Upper lobe of right lung (tissue), 1 donor: ENCODE measurements at places on chromosomes 3 and 15. TPM values are rescaled to one million over a fixed set of nuclear protein-coding genes. Genes with fewer than 3 reads are reported as not detected.

GRCh38 chr15:91886878-91887277 lies 33.4 kb downstream of the SLCO3A1 start:
- no peak overlapping the region for H3K27ac ChIP-seq
- peaks cover 15% of the 10 kb centered on the region for H3K4me1 ChIP-seq
- no peaks in the 10 kb centered on the region for H3K36me3 ChIP-seq
- H3K4me3 ChIP-seq: no peak overlapping the region
- no peaks in the 10 kb centered on the region for H3K27me3 ChIP-seq
- no peak for DNase-seq

GRK7 gene
- total RNA-seq: 0.12 TPM

WDR49 gene
- total RNA-seq: 1.2 TPM

DNA sequence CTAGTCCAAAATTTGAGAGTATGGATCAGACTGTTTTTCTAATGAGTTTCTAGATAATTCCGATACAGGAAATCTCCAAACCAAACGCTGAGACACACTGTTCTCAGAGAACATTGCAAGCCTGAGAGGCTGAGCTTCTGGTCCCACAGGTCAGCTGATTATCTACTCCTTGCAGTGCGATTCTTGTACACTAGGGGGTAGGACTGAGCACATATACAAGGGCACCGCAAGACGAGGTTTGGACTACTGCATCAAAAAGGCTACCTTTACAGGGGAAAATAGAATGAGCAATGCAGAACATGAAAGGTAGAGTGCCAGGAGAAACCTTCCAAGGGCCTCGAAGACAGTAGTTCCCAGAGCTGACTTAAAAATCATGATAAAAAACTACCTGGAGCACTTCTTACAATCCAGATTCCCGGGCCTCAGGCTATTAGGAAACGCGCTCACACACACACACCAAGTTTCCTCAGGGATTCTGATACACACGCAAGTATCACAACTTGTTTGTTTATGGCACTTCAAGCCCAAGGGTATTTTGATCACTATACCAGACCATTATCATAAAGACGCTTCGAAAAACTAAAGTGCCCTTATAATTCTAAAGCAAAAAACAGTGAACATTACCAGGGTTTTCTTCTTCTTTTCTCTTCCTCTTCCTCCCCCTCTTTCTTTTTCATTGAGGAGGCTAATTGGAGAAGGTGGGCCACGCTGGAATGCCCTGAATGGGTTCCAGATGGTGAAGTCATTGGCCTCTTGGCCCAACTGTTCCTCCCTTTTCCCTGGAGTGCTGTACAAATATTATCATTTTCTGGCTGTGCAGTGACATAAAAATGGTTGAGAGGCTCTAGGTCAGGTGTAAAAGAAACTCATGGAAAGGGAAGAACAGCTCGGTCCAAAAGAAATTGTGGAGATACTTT lies 61.8 kb downstream of the SLC12A8 start:
- H3K4me1 ChIP-seq: peaks cover 43% of the 10 kb centered on the region
- no peak for DNase-seq
- H3K36me3 ChIP-seq: no peaks in the 10 kb centered on the region
- H3K27me3 ChIP-seq: no peaks in the 10 kb centered on the region
- H3K27ac ChIP-seq: no peak overlapping the region

DNA sequence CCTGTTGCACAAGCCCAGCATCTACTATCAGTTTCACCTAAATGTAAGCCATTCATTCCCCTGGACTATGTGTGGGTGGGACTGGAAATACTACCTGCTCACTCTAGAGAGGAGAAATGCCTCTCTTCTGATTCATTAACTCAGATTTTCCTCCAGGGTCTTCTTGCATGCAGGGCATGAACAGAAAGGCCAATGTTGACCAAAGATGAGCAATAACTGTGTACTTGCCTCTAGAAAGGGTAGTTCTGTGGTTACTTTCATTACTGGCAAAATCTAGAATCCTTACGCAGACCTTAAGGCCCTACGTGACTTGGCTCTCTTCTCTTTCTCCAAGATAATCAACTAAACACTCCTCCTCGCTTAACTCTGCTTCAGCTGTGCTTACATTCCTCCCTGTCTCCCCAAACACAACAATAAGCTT lies 81.4 kb upstream of the PSMD6 start:
- H3K4me3 ChIP-seq: no peak overlapping the region
- DNase-seq: no peak
- no peaks in the 10 kb centered on the region for H3K36me3 ChIP-seq
- H3K4me1 ChIP-seq: no peaks in the 10 kb centered on the region
- no peak overlapping the region for H3K27ac ChIP-seq

DNA sequence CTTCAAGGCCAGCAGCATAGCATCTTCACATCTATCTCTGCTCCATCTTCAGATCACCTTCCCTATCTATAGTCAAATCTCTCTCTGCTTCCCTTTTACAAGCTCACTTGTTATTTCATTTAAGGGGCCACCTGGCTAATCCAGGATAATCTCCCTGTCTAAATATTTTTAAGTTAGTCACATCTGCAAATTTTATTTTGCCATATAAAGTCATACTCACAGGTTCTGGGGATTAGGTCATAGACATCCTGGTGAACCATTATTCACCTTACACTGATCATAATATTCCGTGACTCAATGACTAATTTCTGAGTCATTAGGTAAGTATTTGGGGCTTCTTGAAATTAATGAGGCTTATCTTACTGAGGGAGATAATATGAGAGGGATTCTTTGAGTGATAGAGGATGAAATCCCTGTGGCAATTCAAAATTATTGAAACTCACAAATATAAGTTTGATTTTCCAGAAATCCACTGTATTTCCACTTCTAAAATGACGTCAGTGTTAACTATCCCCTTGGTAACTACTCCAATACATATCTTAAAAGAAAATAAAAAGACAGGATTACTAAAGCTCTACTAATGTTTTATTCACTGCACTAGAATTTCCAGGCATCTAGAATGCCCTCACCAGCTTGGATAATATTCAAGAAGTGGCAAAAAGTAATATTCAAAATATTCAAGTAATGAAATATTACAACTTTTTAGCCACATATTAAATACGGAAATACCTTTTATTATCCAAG lies 93.7 kb upstream of the RBMS3 start:
- H3K4me1 ChIP-seq: no peaks in the 10 kb centered on the region
- DNase-seq: no peak
- no peak overlapping the region for H3K4me3 ChIP-seq

GRCh38 chr3:72894976-72895552 lies 7.2 kb downstream of the GXYLT2 start:
- peaks cover 7% of the 10 kb centered on the region for H3K4me1 ChIP-seq
- H3K27me3 ChIP-seq: no peaks in the 10 kb centered on the region
- DNase-seq: no peak
- H3K27ac ChIP-seq: no peak overlapping the region
- H3K4me3 ChIP-seq: no peak overlapping the region
- H3K36me3 ChIP-seq: no peaks in the 10 kb centered on the region
